ENCODE measurements at places on chromosomes 12 and 14.

DNA sequence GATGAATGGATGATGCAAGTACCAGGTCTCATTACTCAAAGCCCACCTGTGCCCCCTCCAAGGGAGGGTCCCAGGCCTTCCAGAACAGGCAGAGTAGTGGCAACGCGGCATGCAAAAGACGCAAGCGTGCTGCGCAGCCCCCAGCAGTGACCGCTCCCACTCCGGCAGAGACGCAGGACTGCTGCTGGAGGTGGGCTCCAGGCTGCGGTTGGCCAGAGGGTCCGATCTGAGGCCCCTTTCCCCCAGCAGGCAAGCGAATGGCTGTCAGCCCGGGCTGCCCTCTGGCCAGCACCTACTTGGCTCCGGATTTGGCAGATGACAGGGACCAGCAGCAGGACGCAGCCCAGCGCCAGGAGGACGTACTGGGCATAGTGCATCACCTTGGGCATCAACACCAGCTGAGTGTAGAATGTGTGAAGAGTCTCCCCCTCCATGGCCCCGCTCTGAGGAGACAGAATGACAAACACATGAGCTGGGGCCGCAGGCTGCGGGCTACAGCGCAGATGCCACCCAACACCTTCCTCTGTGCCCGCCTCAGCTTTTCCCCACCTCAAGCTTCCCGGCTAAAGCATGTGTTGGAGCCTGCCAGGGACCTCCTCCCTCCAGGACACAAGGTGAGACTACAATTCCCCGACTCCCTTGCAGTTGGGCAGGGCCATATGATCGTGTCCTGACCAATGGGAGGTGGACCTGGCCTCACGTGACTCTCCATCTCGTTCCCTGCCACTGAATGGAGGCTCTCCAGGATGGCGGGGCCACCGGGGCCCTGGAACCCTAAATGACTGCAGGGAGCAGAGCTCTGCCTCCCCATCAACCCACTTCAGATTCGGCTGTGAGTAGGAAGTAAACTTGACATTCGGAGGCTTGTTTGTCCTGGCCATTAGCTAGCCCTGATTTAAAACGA is 77.4 kb downstream of the SCARB1 start:
- peak; percentile 89 for DNase-seq

GRCh38 chr12:50524621-50525020 is 19.8 kb downstream of the DIP2B start:
- no peak for DNase-seq

- DNase-seq: no peak
Observed at GRCh38 chr14:77109656-77110055, 11.6 kb downstream of the CIPC start.

- no peak for DNase-seq
Observed at GRCh38 chr12:83408851-83409250, 722.1 kb downstream of the TMTC2 start.

GRCh38 chr14:101992708-101993107 is 28.3 kb downstream of the DYNC1H1 start:
- no peak for DNase-seq
